ENCODE measurements at places on chromosomes 2 and 18. TPM values are rescaled to one million over a fixed set of nuclear protein-coding genes. Genes with fewer than 3 reads are reported as not detected.

Gene CYBRD1
- 9.2 TPM for polyA plus RNA-seq

Gene BCL2
- 0.75 TPM for polyA plus RNA-seq

Gene MC4R
- polyA plus RNA-seq, result 0.11 TPM

Gene GREB1
- 7.9 TPM for polyA plus RNA-seq

Gene MATN3
- 3.0 TPM for polyA plus RNA-seq

Gene CXXC1
- polyA plus RNA-seq, result 136 TPM

Gene KATNAL2
- polyA plus RNA-seq, result 10.0 TPM

Gene SPC25
- polyA plus RNA-seq, result 21.0 TPM

Gene KRTCAP3
- polyA plus RNA-seq, result 72.5 TPM

Gene RFTN2
- 2.3 TPM for polyA plus RNA-seq

Gene FSHR
- not detected for polyA plus RNA-seq

Gene HOXD4
- polyA plus RNA-seq, result not detected

Gene ACMSD
- polyA plus RNA-seq, result not detected

Gene ACKR3
- 22.3 TPM for polyA plus RNA-seq

Gene TUBB8B
- 1.3 TPM for polyA plus RNA-seq

Gene TUBA3E
- not detected for polyA plus RNA-seq

Gene ADRA2B
- polyA plus RNA-seq, result 8.3 TPM

Gene COL3A1
- 0.06 TPM for polyA plus RNA-seq

Gene METAP1D
- 3.9 TPM for polyA plus RNA-seq

Gene FARSB
- polyA plus RNA-seq, result 13.1 TPM

Gene PDE1A
- polyA plus RNA-seq, result not detected

Gene CCDC68
- 0.06 TPM for polyA plus RNA-seq

Gene DAPL1
- not detected for polyA plus RNA-seq

Gene CKAP2L
- polyA plus RNA-seq, result 1.6 TPM

Gene HOXD13
- not detected for polyA plus RNA-seq

Gene SERPINB10
- not detected for polyA plus RNA-seq

Gene TBR1
- polyA plus RNA-seq, result not detected

Gene AMER3
- 0.17 TPM for polyA plus RNA-seq

All from H1 (cell line).